Uterus (tissue), 4 donors: ENCODE measurements at places on chromosomes 7 and 10. TPM values are rescaled to one million over a fixed set of nuclear protein-coding genes. Genes with fewer than 3 reads are reported as not detected.

DNA sequence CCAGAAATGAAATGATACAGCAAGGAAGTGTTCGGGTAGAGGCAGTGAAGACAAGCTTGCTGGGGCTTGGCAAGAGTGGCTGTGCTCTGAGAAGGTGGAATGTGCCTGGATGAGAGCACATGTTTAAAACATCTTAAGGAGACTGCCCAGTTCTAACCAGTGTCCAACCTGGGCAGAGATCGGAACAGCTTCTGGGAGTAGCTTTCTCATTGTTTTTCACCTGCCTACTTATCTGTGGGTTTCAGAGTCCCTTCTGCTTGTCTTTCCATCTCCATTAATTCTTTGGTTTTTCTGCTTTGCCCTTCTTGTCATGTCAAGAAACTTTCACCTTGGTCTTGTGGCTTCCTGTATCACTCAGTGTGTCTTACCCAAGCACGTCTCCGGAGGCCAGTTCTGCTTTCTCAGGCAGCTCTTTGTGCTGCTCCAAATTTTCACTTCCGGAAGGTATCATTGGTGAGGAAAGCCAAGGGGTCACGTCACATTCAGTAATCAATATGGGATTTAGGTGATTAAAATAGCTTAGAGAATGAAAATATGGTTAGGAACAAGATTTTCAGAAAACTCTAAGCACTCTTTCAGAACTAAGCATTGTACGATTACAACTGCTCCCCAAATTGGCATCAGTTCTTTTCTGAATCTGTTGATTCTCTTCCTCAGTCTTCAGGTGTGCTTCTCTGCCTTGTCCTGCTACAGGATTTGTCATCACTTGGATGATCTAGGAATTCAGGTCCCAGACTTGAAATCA, 5.5 kb upstream of the LAMB4 start:
- no peak for DNase-seq

GRCh38 chr10:100728928-100729861, 16.2 kb upstream of the PAX2 start:
- DNase-seq: no peak

- DNase-seq: no peak
Measured at GRCh38 chr10:106551501-106552062, 612.9 kb downstream of the SORCS1 start.

DNA sequence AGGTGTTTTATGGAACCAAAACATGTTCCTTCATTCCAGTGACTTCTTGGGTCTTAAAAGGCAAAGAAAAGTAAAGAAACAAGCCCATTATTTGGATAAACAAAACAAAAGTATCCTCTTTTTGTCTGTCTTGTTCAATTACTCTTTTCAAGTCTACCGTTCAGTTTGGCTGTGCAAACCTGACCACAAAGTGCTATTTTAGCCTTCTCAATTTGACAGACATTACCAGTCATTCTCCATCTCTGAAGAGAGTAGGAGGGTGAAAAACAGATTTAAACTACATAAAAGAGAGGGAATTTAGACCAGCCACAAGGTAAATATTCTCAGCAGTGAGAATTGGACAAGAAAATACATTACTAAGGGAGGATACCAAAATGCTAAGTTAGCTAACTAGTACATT, 145.2 kb downstream of the GRM3 start:
- no peak for DNase-seq

DNA sequence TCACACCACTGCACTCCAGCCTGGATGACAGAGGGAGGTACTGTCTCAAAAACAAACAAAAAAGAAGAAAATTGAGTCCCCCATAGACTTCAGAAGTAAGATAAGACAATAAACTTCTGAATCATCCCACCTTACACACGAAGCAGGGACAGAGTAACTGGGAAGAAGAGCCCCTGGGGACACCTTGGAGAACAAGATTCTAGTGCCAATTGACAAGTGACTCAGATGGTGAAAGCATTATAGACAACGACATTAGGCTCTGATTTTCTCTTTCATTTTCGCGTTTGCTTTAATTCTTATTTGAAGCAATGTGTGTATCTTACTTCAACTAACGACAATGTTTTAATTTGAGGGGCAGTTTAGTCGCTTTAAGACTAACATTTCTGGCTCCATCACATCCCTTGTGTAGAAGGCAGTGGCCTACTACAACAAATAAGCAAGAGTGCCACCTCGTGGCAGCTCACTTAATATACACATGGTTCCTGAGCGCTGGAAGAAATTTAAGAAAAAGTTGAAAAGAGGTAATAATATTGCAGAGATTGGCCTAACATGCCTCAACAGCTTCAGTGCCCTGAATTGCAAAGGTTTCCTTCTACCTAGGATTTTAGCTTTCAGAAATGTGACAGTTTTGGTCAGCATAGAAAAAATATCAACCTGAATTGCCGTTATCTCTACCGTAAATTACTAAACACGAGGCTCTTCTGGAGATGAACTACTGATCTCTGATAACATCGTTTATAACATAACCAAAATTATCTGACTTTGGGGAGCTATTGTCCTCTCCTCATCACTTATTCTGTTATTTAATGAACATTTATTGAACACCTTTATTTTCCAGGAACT, 36.7 kb downstream of the ASNS start:
- peak; percentile 26 for DNase-seq

MCM7 gene
- total RNA-seq: 45.2 TPM

- no peak for DNase-seq
Measured at GRCh38 chr10:70950037-70950436, 61.7 kb upstream of the PCBD1 start.

GRCh38 chr7:46153583-46153950, 232.5 kb upstream of the IGFBP3 start:
- DNase-seq: no peak

HKDC1 gene
- 0.27 TPM for total RNA-seq

DNA sequence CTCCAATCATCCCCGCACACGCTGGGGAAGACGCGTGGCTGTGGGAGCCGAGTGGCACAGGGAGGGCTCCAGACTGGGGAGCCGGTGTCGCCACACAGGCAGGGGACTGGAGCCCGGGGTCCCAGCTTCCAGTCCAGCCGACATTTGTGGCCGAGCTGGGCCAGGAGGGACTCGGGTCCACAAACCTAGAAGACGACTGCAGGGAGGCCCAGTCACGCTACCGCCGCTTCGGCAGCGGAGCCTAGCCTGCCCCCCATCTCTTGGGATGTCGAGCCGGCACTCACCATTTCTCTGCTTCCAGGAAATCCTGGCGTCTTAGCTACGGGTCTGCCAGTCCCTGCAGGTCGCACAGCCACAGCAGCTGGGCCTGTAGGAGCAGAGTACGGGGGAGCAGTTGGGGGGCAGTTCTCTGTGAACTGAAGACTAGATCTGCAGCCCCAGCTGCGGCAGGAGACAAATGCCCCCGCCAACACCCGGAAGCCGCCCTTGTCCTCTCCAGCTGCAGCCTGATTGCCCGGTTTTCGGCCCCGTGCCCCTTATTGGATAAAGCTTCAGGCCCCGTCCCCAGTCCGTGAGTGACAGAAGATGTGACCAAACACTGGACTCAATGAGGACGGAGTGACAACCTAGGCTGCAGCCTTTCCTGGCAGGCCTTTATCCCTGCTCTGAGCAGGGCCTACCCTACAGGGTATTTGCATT, 270.7 kb downstream of the ZNF33B start:
- DNase-seq: peak; percentile 55

- DNase-seq: no peak
Measured at GRCh38 chr10:86936661-86937501, 20.5 kb downstream of the MMRN2 start.

DNA sequence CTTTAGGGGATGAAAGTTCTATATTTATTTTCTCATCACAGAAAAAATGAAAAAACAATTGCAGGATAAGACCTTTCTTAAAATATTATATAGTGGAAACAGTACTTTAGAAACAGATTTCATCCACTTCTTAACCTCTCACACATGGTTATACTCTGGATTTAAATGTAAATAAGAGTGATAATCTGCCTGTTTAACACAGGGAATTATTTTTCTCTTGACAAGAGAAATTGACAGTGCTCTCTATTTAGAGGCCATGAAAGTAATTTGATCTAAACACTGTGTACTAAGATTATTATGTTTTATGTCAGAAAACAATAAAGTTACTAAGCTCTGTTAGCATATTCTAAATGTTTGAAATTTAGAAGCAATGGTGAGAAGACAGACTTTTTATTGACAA, 88.4 kb downstream of the PHF14 start:
- DNase-seq: no peak

- no peak for DNase-seq
Measured at GRCh38 chr10:125011171-125011925, 69.4 kb downstream of the ZRANB1 start.

SLC18A3 gene
- not detected for total RNA-seq

C10orf143 gene
- total RNA-seq: 7.7 TPM

DNA sequence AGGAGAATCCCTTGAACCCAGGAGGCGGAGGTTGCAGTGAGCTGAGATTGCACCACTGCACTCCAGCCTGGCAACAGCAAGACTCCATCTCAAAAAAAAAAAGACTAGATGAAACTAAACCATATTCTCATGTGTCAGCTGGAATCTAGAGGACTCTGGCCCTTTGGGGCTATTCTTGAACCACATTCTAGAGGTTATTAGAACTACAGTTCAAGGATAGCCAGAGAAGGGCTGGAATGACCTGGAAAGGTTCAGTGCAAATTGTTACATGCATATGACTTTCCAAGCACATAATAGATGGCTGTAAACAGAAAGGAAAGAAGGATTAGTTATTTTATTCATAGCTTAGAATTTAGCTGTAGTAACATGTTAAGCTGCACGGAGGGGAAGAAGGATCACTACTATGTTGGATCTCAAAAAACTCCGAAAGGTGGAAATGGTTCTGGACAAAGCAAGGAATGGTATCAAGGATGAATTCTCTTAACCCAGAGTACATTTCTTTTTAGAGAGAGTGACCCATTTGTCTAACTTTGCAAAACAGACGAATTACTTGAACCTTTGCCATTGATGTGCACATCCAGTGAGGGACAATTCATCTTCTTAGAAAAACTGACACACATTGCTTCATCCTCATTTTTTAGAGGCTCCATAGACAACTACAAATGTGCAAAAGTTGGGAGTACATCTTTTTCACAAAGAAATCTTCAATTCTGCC, 124.0 kb upstream of the SAMD8 start:
- DNase-seq: no peak

DNA sequence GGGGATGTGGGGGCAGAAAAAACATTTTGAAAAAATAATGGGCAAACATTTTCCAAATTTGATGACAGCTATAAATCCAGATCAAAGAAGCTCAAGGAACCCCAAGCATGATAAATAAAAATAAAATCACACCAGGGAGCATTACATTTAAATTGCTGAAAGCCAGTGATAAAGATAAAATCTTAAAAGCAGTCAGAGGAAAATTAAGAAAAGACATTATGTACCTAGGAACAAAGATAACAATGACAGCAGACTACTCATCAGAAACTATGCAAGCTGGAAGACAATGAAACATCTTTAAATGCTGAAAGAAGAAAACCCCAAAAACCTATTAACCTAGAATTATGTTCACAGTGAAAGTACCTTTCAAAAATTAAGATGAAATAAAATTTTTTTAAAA, 23.3 kb downstream of the NEUROG3 start:
- DNase-seq: no peak

GRCh38 chr10:78381107-78381506, 347.4 kb downstream of the RPS24 start:
- no peak for DNase-seq

- DNase-seq: no peak
Measured at GRCh38 chr7:82965088-82966036, 197.3 kb downstream of the PCLO start.

DNA sequence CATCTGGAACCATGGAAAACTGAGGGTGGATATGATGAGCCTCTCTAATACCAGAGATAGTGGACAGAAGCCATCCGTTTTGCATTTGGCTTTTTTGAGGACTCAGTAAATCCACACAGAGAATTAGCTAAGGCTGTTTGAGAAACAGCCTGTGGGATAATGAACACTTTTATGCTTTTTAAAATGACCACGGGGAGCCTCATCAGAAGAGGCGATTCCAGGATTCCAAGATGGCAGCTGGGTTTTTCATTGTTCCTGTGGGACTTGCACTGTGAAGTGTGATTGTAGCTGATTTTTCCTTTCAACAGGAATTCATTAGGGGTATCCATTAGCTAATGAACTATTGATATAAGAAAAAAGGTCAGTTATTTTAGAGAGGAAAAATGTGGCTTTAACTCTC, 353.2 kb downstream of the AUTS2 start:
- no peak for DNase-seq

DNA sequence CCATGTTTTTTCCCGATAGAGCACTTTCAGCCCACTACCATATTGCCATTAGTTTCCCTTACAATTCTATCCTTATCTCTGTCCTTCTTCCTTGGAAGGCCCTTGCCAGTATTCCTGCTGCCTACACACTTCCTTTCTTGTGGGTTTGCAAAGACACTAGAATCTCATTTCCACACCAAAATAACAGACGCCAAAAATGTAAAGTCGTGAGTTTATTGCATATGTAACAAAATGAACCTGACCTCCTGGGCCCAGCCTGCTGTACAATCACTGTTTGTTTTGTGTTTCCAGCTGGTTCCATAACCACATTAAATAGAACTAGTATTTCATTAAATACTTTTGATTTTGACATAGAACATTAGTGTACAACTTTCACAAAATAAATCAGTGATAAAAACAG, 116.7 kb downstream of the SMURF1 start:
- DNase-seq: no peak

EEPD1 gene
- total RNA-seq: 12.3 TPM

GRCh38 chr7:464454-465401, 54.9 kb downstream of the PDGFA start:
- DNase-seq: no peak

DNA sequence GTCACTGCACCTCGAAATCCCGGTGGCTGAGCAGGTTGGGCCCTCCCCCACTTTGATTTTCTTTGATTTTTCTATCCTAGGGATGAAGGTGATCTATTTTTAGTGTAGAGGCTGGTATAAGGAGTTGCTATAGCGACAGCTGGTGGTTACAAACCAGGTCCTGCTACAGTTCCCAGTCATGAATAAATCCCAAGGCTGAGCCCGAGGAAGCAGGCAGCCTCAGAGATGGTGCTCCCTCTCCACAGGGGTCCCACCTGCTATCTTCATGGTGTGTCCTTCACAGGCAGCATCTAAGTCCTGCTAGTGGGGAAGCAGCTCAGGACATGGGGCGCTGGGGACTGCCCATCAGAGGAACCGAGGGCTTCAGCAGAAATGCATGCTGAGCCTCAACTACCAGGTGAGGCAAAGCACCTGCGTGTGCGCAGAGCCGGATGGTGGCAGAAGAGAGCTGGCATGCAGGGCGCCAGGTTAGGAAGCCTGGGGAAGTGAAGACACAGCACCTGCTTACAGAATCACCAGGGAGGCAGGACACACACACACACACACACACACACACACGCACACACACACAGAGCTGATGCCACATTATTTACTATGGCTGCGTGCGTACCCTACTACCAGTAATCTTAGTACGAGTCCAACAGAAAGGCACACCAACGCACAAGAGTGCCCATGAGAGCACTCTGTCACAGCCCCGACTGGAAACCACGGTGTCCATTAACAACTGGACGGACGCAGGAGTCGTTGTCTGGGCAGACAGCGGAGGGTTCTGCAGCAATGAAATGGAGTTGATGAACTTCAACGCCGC, 150.9 kb downstream of the PRKAG2 start:
- no peak for DNase-seq

- DNase-seq: no peak
Measured at GRCh38 chr7:130386876-130387275, 6.6 kb downstream of the CPA1 start.
